DMS153 (cell line): ENCODE measurements at places on chromosomes 6 and 20.

GRCh38 chr6:5086294-5086890 is 1.3 kb downstream of the PPP1R3G start:
- no peak for DNase-seq

DNA sequence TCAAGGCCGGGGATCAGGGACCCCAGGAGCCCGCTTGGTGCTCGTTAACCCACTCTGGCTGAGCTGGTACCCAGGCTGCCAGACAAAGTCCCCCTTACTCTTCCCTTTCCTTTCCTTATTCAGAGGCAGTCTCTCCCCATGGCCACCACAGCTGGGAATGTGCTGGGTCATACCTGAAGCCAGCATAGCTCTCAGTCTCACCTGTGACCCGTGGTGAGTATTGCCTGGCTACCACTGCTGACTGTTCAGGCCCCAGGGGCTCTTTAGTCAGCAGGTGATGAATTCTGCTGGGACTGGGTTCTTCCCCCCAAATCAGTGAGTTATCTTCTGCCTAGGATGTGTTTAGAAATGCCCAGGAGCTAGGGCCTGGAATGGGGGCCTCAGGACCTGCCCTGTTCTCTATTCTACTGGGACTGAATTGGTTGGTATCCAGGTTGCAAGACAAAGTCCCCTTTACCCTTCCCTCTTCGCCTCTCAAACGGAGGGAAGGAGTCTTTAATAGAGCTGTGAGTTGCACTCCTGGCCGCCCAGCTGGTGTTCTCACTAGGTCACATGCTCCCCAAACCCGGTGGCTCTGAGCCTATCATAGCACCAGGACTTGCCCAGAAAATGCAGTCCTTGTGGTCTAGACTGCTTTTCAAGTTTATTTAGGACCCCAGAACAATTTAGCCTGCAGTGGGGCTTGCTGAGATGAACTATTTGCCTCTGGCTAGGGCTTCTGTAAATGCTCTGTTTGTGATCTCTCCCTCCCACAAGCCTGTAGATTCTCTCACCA is 64.6 kb downstream of the MYO6 start:
- no peak for DNase-seq

DNA sequence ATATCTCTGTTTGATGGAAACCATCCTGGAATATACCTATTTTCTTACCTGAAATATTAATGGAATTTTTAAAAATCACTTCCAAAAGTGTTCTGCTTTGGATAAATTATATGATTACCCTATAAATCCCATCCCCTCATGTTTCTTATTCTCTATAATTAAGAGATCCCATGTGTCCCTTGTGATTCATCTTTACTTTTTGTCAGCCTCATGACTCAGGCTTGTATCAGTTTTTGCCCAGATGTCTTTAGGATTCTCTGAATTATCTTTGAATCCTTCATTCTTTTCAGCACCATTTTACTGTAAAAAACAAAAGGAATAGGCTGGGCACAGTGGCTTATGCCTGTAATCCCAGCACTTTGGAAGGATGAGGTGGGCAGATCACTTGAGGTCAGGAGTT is 804.5 kb upstream of the CITED2 start:
- no peak for DNase-seq

GRCh38 chr20:59598625-59599310 is 5.6 kb upstream of the PHACTR3 start:
- DNase-seq, result no peak

DNA sequence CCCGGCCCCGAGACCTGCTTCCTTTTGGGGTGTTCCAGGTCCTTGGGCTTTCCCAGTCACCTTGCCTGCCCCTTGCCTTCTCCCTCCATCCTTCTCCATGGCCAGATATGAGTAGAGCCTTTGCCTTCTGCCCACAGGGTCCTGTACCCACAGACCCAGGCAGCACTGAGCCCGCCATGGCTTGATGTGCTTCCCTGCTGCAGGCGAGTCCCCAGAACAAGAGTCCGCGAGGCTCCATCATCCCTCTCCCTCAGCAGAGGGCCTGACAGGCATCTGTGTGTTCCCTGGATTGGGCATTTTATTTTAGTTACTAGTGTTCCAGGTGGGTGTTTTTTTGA is 21.9 kb downstream of the PYGB start:
- DNase-seq, result no peak

DNA sequence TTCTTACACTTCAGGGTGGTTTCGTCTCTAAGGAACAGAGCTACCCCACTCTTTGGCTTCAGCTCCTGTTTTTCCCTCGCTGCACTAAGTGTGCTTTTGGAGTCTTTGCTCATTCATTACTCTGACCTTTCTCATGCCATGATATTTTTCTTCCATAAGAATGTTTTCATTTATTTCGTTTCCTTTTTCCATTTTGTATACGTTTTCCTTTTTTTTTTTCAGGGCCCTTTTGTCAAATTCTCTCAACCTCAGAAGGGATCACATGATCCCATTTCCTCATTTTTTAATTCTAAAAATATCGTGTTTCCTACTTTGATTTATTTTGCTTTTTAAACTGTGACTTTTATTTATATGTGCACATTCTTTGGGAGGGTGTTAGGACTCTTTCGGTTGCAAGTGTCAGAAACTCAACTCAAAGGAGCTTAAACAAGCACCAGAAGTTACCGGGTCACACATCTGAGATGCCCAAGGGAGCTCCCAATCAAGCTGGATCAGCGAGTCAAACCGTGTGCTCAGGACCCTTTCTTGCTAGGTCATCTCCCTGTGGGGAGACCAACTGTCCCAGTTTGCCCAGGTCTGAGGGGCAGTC is 40.6 kb downstream of the GCNT2 start:
- DNase-seq, result no peak

GRCh38 chr20:32205110-32205842 is 2.3 kb downstream of the PLAGL2 start:
- DNase-seq, result no peak

DNA sequence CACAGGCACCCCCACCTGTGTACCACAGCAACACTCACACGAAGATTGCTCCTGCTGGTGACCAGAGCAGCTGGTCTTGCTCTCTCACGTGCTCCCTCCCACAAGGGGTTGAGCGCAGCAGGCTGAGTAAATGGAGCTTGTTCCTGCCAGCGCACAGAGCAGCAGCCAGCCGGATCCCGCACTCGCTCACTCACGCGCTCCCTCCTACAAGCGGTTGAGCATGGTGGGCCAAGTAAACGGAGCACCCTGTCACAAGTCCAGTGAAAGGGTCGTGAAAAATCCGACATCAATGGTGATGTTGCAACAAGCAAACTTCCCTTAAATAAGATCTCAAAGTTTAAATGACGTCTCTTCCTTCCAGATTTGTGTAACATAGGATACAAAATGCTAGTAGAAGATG is 313.7 kb downstream of the FOXC1 start:
- no peak for DNase-seq

DNA sequence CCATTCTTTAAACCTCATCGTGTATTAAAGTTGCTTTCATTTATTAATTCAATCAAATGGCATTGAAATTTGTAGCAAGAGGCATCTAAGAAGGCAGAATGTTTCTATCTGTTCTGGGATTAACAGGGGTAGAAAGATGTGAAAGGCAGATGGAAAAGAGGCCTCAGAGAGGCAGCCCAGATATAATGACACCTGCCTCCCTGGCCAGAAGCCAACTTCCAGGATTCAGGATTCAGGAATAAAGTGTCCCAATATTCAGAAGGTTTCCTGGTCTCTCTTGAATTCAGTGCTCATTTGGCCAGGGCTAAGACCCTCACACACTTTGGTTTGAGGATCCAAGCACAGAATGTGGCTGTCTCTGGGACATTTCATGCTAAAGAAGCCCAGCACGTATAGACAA is 39.9 kb downstream of the HLA-B start:
- no peak for DNase-seq
